ENCODE measurements at places on chromosomes 13 and 19. TPM values are rescaled to one million over a fixed set of nuclear protein-coding genes. Genes with fewer than 3 reads are reported as not detected.

GRCh38 chr13:91174886-91175501 is 172.5 kb upstream of the MIR17HG start:
- H3K4me1 ChIP-seq, result no peaks in the 10 kb centered on the region
- DNase-seq, result no peak
- no peaks in the 10 kb centered on the region for H3K36me3 ChIP-seq
- no peak overlapping the region for H3K4me3 ChIP-seq

GRCh38 chr19:19451429-19452242 is 46.2 kb downstream of the GATAD2A start:
- H3K4me3 ChIP-seq, result no peak overlapping the region
- H3K36me3 ChIP-seq, result peaks cover under 1% of the 10 kb centered on the region
- H3K27me3 ChIP-seq, result no peaks in the 10 kb centered on the region

Gene ZNF497
- total RNA-seq, result 1.1 TPM

GRCh38 chr19:48403606-48404005 is 10.1 kb downstream of the GRIN2D start:
- H3K27ac ChIP-seq, result no peak overlapping the region
- H3K4me3 ChIP-seq, result no peak overlapping the region
- no peaks in the 10 kb centered on the region for H3K36me3 ChIP-seq
- H3K4me1 ChIP-seq, result peaks cover 17% of the 10 kb centered on the region
- peak; percentile 62 for DNase-seq

GRCh38 chr13:111792956-111793355 is 274.0 kb upstream of the SOX1 start:
- H3K36me3 ChIP-seq, result no peaks in the 10 kb centered on the region
- DNase-seq, result no peak
- no peak overlapping the region for H3K27ac ChIP-seq

DNA sequence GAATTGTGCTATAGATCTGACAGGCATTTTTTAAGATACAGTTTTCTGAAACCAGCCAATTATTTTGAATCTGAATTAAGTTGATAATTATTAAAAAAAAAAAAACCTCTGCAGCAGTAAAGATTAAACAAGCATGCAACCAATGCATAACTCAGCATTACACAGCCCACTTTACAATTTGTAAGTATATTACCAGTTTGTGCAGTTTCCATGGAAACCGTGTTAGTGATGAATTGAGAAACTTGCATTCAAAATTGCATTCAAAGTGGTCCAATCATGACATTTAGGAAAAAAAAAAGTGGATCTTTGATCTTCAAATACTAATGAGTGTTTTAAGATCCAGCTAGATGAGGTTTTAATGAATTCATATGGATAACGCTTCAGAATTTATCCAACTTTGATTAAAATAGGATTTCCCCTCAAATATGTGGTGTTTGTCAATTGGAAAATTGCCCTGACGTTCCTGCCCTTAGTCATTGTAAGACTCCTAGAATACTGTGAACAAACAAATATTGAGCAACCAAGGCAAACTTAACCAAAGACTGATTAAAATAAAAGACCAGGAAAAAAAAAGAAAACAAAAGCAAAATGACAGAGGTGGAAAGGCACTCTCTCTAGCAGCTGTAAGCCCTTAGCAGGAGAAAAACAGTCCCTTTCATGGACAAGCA is 314.8 kb upstream of the MAB21L1 start:
- H3K27ac ChIP-seq, result no peak overlapping the region
- no peaks in the 10 kb centered on the region for H3K36me3 ChIP-seq
- H3K4me3 ChIP-seq, result no peak overlapping the region
- no peaks in the 10 kb centered on the region for H3K4me1 ChIP-seq
- H3K27me3 ChIP-seq, result no peaks in the 10 kb centered on the region
- no peak for DNase-seq

- peaks cover 1% of the 10 kb centered on the region for H3K27me3 ChIP-seq
- H3K4me3 ChIP-seq, result no peak overlapping the region
- H3K36me3 ChIP-seq, result no peaks in the 10 kb centered on the region
- peaks cover 19% of the 10 kb centered on the region for H3K4me1 ChIP-seq
Observed at GRCh38 chr13:110801044-110801443, 87.5 kb downstream of the ING1 start.

DNA sequence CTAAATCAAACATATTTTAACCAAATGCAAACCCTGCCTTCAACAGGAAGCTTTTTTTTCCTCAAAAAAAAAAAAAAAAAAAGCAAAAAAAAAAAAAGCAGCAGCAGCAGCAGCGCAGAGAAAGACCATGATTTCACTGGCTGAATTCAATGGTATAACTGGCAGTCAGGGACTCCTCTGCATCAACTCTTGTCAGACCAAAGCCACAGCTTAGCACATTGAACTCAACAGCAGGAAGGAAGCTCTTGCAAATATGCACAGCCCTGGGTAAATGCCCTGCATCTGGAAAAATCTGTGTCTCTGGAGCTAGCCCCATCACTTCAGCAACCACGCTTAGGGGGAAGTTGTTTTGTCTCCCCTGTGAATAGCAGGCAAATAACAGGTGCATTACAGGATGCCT is 17.6 kb upstream of the DHRS12 start:
- no peak overlapping the region for H3K27ac ChIP-seq
- H3K4me3 ChIP-seq, result no peak overlapping the region
- H3K27me3 ChIP-seq, result no peaks in the 10 kb centered on the region
- no peaks in the 10 kb centered on the region for H3K4me1 ChIP-seq
- H3K36me3 ChIP-seq, result no peaks in the 10 kb centered on the region
- DNase-seq, result no peak

Measured in HepG2 (cell line).